ENCODE measurements at places on chromosomes 5 and 9.

DNA sequence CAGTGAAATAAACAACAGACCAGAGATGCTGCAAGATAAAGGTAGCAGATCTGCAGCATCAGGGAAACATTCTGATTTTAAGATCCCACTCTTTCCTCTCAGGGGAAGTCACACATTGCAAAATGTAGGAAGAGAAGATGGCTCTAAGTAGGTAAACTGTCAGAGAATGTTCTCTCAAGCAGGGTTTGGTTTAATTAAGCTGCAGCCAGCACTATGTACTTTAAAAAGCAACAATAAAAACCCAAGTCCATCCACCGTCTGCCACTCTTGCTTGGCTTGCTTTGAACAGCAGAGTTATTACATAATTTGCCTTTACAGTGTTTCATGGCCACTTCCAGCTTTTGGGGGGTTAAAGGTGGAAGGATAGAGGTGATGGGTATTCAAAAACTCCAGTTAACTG is 343.2 kb upstream of the DAP start:
- no peak for DNase-seq

DNA sequence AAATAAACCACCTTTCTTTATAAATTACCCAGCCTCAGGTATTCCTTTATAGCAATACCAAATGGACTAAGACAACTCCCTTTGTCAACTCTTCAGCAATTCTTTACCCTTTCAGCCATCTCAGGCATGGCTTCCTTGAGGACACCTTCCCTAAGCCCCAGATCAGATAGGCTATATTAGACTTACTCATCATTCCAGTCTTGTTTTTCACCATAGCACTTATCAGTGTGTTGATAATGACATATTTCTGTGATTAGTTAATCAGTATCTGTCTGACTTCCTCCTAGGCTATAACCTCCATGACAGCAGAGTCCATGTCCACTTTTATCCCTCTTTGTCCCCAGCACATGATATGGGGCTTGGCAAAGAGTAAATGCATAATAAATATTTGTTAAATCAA is 238.1 kb downstream of the ACTL7B start:
- DNase-seq = no peak

DNA sequence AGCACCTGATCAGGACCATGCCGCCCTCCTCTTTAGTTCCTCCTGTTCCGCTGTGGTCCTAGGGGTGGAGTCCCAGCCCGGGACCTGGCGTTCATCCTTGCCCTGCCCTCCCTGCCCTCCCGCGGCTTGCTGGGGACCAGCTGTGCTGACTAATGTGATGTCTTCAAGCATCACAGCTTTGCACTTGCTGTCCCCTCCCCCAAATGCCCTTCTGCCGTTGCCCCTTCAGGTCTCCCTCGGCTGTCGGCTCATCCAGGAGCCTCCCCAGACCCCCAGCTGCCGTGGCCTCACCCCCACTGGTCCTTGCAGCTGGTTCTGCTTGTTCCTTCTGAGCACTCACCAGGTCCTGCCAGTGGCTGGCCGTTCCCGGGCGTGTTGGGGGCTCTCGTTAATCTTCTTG is 19.9 kb downstream of the RXRA start:
- no peak for DNase-seq

- peak; percentile 30 for DNase-seq
Measured at GRCh38 chr5:111935835-111936234, 178.8 kb upstream of the NREP start.

- DNase-seq = no peak
Measured at GRCh38 chr9:35760651-35761050, 6.6 kb upstream of the MSMP start.

DNA sequence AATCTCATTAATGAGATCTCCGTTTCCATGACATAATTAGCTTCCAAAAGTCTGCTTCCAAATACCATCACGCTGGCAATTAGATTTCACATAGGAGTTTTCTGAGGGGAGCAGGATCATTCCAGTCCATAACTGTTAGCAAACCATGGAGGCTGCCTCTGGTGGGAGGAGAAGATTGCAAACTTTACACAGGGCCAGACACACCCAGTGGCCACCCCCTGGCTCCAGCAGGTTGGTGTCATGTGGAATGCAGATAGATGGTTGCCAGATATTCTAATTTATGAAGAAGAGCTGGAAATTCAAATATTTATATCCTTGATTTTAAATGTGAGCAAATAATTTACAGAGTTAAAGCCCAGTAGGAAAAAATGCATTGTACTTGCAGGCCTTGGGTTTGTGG is 164.2 kb downstream of the ICE1 start:
- DNase-seq = no peak

GRCh38 chr9:120152295-120152694 is 427.7 kb downstream of the CDK5RAP2 start:
- DNase-seq = no peak

DNA sequence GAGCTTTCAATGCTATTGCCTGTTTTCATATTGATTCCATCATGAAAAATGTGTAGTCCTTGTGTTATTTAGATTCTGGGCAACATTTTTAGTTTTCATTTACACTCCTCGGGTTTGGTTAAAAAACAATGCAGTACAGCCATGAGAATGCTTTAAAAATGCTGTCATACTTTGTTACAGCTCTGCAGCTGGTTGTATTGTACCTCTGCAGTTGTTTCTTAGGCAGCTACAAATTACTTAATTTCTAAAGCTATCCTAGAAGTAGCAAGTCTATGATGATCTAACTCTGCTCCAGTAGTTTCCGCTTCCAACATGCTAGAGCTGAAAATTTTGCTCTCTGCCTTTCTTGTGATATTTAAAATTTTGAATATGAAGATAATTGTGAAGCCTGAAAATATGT is 20.2 kb downstream of the SNX18 start:
- DNase-seq = no peak

- DNase-seq = peak; percentile 53
Measured at GRCh38 chr9:36748322-36748899, 175.7 kb downstream of the MELK start.
